ENCODE measurements at places on chromosomes 7 and 10. TPM values are rescaled to one million over a fixed set of nuclear protein-coding genes. Genes with fewer than 3 reads are reported as not detected.

GJD4 gene
- total RNA-seq, result not detected

GPNMB gene
- total RNA-seq, result 1,191 TPM

DNA sequence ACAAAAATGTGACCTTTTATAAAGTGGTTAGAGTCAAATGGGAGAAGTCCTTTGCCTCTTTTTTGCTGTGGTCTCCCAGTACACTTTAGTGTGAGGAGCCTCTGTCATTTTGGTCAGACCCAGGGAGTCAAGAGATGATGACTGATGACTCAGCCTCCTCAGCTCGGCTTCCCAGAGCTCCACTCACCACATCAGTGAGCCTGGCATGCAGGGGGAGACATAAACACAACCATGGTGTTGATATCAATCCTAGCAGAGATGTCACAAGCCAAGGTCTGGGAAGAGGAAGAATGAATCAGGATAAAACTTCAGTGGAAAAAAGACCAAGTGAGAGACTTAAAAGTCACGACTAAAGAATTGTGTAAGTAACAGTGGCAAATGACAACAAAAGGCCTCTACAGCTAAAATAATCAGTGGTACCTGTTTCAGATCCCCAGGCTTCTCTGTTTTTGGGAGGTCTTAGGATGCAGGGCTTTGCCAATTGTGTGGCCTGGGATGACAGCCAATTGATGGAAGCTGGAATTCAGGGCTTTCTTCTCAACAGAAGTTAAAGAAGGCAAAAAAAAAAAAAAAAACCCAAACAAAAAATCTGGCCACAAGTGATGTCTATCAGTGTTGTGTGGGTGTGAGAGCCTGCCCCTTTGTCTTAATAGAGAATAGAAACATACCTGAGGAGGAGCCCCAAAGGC is 50.2 kb downstream of the TFAM start:
- ATAC-seq, result peak; percentile 64

DNA sequence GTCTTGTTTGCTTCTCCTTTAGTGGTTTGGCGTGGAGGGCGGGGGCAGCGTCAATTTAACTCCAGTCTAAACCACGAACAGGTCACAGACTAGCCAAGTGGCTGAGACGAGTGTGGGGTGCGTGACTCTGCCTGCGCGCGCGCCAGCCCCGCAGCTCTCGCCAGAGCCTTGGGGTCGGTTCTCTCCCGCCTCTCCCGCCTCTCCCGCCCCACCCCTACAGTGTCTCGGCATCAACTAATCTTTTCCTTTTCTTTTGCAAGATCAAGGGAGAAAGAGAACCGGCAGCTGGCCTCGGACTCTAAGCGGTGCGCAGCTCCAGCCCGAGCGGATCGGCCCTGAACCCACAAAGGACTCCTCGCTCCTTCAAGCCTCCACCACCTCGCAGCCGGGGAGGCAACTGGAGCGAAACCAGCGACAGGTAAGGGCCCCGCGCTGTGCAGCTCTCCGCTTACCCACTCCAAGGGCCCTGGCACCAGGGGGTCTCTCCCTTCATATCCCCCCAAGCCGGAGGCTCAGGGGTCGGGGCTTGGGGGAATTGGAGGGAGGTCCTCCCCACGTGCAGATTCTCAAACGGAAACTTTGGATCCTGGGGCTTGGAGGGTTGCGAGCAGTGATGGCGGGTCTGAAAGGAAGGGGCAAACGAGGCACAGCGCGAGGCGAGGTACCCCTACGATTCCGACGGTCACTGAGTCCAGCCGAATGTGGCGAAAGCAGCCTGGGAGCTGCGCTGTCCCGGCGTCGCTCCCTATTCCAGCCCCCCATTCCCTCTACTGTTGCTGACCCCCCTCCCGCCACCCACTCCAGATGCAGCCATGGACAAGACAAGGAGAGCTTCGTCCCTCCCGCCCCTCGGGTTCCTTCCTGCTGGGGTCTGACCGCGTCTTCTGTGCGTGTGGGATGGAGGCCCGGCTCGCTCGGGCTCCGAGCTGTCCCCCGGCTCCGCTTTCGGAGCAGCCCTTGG is 829 bp downstream of the CHRM2 start:
- peak; percentile 64 for ATAC-seq

DNA sequence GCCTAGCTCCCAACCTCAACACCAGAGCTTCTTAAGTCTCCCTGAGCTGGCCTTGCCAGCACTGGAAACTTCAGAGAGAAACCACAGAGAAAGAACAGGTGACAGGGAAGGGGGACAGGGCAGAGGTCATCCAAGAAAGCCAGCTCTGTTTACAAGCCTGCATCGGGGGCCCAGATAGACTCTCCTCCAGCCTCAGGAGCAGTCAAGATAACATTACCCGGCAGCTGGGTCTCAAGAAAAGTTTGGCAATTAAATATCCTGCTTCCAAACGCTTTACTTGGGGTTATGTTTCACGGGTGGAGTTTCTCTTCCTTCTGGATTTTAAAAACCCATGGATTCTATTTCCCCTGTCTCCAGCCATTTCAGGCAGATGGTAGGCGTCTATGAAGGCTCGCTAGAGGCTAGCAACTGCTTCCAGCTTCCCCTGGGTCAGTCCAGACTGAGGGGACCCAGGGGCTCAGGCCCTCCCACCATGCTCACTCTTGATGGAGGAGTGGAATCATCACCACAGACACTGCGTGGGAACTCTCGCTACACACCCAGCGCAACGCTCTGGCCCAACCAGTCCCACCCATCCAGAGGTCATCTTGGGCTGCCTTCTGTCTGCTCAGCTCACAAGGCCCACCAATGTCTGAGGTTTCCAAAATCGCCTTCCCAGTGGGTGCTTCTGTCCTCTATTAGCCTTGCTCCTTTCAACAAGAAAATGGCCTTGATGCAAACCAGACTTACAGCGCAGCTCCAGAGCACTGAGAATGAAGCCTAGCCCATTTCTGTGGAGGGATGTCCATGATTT is 48.8 kb downstream of the SH3PXD2A start:
- no peak for ATAC-seq

DNA sequence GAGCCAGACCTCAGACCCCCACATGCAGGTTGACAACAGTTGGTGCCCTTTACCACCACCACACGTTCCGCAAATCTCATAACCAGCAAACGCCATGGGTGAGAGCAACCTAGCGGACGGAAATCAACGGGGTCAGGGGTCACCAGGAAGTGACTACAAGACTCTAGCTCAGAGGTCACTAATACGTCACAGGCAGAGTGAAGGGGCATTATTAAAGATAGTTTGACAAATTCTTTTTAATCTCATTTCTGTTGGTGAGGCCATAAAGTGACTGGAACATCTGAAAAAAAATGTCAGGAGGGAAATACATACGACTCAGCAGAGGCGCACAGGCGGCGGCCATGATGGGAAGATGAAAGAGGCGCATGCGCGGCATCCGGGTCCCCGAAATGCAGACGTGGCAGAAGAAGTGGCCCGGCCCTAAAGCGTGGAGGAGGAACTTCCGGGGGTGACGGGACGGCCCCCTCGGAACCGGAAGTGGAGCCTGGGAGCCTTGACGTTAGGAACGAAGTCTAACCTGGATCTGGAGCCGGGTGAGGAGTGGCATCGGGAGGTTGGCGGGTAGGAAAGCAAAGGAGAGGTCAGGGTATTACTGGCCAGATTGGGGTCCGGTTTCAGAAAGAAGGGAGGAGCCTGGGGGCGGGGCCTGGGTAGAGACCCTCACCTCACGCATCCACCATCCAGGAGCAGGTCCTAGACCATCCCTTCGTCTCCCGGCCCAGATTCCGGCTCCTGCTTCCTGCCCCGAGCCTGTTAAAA is at the start of gene SEC24C:
SEC24C (plus strand) TSS at position 468 of the 759 bp plus-strand sequence. CDS start 2,461 bp downstream, outside the sequence.
- ATAC-seq, result peak; percentile 93

DNA sequence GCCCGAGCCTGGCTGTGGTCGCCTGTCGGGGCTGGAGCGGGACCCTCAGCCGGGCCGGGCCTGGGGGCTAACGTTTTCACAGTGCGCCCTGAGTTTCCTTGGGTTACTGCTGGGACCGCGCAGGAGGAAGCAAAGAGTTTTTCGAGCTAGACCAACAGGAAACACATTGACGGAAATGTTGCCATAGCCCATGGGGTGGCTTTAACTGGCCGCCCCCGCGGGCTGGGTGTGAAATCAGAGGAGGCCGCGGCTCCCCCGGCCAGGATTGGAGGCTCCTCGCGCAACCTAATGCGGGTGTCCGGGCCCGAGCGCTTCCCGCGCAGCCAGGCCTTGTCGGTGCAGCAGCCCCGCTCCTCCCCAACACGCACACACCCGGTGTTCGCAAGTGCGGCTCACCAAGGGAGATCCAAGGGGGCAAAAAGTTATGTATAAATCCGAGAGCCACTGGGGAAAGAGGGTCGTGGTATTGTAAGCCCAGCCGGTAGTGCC is 1.9 kb downstream of the HHEX start:
- no peak for ATAC-seq

DNA sequence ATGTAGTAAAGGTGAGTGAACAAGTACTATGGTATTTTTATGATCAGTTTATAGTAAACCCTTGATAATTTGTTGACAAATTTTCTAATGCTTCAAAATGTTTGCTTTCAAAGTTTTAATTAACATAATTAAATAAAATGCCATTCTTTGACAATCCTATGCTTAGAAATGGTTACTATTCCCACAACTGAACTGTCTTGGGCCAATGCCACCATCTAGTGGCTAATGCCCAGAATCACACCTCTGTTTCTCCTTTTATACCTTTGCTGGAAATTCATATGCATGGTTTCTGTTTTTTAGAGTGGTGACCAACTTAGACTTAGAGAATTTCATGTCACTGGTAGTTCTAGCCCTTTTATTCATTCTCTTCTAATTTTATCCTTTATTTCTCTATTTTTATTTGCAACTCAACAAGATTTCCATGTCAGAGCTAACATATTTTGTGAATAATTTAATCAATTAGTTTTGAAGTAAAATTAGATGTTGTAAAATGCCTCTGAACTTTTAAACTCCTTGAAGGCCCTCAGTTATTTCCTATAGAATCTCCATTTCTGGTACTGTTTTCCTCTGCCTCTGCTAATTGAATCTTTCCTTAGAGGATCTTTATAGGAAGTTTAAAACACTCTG is 31.1 kb downstream of the PCGF5 start:
- no peak for ATAC-seq
